Daoy (cell line): ENCODE measurements at places on chromosomes 6 and 20. TPM values are rescaled to one million over a fixed set of nuclear protein-coding genes. Genes with fewer than 3 reads are reported as not detected.

GRCh38 chr6:87544474-87544735 lies 45.4 kb downstream of the RARS2 start:
- no peak for DNase-seq

DNA sequence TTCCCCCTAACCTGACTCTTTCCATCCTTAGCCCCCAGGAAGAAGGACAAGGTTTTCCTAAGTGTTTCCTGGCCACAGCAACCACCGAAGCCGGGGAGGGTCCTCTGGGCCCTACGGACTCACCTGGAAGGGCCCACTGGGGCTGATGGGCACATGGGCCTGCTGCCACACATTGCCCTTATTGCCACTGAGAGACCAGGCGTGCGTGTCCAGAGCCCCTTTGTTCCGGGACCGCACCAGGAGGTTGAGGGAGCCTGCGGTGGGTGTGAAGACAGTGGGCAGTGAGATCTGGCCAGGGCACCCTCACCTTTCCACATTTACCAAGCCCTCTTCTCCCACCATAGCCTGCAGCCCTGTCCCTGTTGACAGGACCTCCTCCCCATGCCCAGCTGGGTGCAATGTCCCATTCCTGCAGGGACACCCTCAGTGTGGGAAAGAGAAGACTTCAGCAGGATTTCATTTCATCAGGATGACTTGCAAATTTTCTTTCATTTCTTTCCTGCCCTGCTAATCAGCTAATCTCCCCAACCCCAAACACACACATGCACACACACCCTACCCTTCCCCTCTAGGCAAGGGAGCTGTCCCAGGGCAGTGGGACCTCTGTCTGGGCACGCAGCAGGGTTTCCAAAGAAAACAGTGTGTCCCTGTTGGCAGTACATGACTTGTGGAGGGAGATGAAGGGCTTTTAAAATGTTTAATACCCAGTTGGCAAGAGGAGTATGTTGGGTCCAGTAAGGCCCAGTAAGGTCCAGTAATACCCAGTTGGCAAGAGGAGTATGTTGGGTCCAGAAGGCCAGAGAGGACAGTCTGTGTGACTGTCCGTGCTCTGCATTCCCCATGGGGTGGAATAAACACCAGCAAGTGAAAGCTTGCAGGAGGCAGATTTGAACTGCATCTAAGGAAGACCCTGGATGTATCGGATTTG lies 59.0 kb downstream of the MDGA1 start:
- no peak for DNase-seq

DNA sequence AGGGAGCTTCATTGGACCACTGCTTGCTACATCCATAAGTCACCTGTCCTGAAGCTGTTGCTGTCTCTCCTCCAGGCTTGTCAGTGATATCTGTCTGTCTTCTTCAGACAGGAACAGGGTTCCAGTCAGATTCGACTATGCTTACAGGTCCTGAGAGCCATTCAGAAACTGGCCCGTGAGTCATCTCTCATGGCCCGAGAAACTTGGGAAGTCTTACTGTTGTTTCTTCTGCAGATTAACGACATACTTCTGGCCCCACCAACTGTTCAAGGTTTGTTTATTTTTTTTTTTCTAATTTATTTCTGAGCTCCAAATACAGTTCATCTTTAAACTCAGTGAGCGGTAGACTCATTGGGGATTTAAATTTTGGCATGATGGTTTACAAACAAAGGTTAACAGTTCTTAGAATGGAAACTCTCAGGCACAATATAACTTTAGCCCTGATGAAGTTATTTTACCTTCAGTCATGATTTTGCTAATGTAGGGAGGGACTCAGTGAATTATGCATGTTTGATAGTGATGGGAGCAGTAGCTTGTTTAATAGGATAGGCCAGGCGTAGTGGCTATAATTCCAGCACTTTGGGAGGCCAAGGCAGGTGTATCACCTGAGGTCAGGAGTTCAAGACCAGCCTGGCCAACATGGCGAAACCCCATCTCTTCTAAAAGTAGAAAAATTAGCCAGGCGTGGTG lies 24.7 kb downstream of the RALGAPB start:
- no peak for DNase-seq

GRCh38 chr6:45681860-45682511 lies 304.3 kb upstream of the SUPT3H start:
- peak; percentile 68 for DNase-seq

- DNase-seq, result no peak
Observed at GRCh38 chr20:38569747-38570525, 11.1 kb upstream of the ADIG start.

DNA sequence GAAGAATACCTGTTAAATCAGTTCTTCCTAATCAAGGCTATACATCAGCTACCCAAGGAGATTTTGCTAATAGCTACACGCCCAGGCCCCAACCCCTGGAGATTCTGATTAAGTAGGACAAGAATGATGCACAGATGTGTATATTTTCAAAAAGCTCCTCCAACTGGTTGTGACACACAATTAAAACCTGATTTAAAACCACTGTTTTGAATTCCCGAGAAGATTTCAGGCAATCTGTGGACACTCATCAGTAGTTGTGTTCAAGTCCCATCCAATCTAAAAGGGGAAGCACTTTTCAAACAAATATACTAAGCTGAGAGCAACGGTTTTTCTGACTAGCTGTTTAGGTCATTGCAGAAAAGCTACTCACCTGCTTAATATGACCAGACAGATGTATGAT lies 118.9 kb upstream of the NHSL1 start:
- DNase-seq, result no peak

DNA sequence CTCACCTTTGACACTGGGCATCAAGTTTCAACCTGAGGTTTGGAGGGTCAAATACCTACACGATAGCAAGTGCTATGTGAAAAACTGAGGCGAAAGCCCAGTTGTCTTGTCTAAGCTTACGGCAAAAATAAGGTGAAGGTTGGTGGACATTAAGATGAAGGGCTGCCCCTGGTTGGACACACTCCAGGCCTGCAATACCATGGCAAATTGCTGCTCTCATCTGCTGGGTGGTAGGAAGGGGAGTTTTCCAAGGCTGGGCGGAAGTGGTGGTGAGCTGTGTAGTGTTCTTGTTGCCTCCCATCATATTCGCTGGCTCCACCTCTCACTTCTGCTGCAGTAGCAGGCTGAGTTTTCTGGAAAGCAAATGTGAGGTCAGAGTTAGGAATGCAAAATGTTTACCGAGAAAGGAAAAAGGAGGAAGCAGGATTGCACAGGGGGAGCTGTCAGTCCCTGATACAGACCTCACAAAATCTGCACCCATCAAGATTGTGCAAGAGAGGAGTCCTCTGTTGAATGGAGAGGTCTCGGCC lies 33.7 kb downstream of the SCP2D1 start:
- DNase-seq, result no peak

DNA sequence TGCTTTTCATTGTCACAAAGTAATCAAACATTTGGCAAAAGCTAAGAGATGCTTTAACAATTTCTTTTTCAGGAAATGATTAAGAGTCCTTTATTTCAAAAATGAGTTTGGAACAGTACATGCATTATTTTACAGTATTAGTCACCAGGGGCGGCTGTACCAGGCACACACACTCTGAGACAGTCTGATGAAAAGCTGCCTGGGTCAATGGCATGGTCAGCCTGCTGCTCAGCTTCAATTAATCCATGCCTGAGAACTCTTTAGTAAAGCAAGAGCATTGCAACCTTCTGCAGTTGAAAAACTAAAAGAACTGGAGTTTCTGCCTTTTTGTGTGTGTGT lies 105.5 kb downstream of the TULP4 start:
- DNase-seq, result no peak

DNA sequence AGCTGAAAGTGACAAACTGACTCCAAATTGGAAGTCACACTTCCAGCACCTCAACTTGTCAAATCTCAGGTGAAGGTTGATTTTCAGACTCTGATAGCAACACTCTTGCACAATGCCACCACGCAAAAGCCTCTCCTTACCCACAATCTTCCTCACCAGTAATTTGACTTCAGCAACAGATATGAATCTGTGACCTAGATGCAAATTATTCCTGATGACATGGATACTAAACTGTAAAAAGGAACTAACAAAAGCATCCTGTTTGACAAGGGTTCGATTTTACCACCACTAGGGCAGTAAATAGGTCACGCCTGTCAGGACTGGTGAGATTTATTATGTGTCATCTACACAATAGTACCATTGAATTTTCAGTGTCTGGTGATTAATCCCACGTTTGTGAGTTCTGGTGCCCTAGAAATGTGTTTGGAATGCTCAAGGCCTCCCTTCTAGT lies 134.4 kb upstream of the COL21A1 start:
- no peak for DNase-seq

DNA sequence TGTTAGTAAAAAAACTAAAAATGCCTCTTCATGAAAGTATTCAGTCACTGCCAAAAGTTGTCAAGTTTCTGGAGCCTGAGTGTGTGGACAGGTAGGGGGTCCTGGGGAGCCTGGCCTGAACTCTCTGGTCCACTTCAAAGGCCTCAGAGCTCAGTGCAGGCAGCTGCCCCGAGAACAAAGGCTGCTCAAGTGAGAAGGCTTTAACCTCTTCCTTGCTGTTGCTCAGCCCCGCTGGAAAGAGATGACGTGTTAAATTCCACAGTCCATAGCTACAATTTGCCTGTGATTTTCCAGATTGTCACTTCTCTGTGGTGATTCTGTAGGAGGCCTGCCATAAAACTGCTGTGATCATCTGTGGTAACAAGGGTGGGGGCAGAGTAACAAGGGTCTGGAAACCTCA lies 96.9 kb downstream of the FAM120B start:
- DNase-seq, result peak; percentile 65

GRCh38 chr6:15405129-15406068 lies 159.5 kb downstream of the JARID2 start:
- no peak for DNase-seq

GRCh38 chr6:126026001-126026400 lies 39.7 kb downstream of the TRMT11 start:
- DNase-seq, result no peak

GRCh38 chr20:38139156-38139912 lies 25.7 kb downstream of the TGM2 start:
- no peak for DNase-seq

GRCh38 chr6:42661540-42662153 lies 60.8 kb downstream of the PRPH2 start:
- DNase-seq, result peak; percentile 66

DNA sequence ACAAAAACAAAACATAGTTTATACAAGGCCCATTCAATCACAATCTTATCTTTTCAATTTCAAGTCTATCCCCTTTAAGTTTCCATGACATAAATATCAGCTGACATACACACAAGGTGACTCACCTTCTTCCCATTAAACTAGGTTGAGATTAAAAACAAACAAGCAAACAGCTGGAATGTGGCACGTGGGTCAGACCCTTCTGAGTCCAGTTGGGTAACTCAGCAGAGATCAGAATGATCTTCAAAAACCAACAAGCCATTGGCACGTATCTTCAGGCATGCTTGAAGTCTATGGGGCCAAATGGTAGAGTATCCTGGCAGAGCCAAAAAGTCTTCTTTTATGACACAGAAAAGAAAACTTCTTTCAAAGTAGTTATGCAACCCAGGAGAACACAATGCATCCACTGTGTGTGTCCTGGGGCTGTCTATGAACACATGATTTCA lies 603.5 kb upstream of the CITED2 start:
- DNase-seq, result peak; percentile 46

GRCh38 chr6:162442687-162443086 lies 284.9 kb downstream of the PRKN start:
- DNase-seq, result peak; percentile 12

DNA sequence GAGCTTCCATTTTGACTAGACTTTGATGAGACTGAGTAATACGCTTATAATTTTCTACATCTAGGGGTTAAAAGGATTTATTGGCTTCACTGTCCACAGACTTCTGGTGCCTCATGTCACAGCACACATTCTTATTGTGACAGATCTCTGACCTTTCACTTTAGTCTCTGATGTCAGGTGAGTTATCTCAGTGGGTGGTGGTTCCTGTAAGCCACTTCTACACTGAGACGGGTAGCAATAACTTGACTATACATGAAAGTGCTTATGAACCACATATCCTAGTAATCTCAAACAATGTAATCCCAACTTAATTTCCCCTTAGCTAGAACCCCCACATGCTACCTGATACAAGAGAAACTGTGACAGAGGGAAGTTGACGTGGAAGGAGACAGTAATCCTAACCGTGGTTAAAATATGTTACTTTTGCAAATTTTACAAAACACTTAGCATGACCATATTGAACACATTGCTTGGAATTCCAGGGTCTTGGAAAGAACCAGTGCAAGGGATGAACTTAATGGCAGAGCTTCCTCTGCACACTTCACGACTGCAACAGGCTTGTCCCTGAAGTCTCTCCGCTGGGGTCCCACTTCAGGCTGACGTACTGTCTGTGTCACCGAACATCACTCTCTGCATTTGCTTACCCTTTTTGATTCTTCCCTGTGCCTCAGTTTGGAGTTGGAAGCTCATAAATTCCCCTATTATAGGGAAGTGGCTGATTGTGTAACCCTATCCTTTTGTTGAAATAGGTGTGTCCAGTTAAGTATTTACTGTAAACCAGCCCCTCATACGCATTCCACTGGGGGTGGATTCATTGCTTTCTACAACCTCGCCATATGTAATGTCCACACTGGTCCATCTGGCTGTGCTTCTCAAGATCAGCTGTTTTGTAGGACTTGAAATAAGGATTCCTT lies 6.4 kb upstream of the TRIM40 start:
- DNase-seq, result no peak

The SLC44A4 gene
- total RNA-seq, result not detected in 2 replicates

The EDN1 gene
- 30.2 and 36.6 TPM in 2 replicates for total RNA-seq

The PNPLA1 gene
- total RNA-seq, result not detected in 2 replicates

The LGSN gene
- 0.23 TPM in 1 of 2 replicates, not detected in the other for total RNA-seq

The SIM1 gene
- total RNA-seq, result 0.51 and 0.77 TPM in 2 replicates

The HSPA12B gene
- total RNA-seq, result 0.17 TPM in 1 of 2 replicates, not detected in the other

The HTR1E gene
- total RNA-seq, result not detected in 2 replicates

The PRSS35 gene
- not detected in 2 replicates for total RNA-seq

The DNAH8 gene
- total RNA-seq, result under 0.01 TPM in 1 of 2 replicates, not detected in the other

The PRR18 gene
- total RNA-seq, result 3.2 TPM in 1 of 2 replicates, not detected in the other
